ENCODE measurements at places on chromosomes 2 and 18.

DNA sequence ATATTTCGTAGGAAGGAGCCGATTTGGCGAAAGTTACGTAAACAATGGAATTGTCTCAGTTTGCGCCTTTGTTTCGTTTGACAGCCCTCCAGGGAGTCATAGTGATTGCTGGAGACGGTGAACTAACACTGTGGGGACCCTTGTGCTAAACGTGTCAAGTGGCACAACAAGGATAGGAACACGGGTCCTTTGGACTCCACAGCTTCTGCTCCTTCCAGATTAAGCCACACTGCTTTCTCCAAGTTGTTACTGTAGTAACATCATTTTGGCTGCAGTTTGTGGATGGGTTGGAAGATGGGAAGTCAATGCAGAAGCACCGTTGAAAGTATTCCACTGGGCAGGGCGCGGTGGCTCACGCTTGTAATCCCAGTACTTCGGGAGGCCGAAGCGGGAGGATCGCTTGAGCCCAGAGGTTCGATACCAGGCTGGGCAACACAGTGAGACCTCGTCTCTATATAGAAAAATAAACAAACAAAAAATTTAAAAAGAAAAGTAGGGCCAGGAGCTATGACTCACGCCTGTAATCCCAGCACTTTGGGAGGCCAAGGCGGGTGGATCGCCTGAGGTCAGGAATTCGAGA, 636 bp upstream of the IMMT start:
- DNase-seq = no peak

DNA sequence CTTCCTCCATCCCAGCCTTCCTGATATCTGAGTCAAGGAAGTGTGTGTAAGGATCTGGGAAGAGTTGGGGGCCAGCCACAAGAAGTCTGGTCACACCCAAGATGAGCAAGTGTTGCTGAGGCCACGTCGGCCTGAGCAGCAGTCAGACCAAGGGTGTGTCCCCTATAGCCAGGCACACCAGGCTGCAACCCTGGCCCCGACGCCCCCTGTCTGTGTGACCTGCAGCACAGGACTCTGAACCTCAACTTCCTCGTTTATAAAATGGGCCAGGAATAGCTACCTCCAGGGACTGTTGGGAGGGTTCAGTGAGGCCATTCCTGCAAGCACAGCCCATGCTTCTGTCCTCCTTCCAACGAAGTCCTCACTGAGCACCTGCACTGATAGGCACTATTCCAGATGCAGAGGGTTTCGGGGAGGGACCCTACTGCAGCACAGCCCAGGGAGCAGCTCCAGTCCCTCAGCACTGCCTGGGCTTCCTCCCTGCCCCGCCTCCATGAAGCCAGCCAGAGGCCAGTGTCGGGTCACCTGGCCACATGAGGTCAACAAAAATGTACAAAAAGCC, 13.3 kb downstream of the LIMS2 start:
- DNase-seq = no peak

DNA sequence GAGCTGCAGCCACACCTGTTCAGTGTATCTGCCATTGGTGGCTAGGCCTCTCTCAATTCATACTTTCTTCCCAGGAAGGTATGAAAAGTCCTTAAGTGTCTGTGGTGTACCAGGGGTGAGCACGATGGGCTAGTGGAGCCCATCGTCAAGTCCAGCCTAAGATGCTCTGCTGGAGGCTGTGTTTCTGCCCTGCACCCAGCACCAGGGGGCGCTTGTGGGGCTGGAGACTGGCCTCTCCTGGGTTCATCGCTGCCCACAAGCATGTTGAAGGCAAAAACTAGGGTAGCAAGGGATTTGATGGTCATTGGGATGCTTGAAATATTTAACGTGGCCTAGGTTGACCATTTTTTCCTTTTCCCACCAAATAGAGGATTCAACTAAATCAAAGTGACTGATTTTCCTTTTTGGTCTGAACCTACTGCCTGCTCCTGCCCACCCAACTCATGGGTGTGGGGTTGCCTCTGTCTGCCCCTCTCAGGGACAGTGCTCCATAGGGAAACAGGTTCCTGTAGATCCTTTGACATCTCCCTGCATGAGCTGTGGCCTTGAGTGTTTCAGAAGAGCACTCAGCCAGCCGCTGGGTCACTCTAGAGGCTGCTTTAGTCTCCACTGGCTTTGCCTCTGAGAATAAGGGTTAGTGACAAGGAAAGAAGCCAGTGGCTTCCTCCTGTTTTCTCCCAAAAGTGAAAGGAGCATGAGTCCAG, 59.0 kb downstream of the TPGS2 start:
- no peak for DNase-seq

DNA sequence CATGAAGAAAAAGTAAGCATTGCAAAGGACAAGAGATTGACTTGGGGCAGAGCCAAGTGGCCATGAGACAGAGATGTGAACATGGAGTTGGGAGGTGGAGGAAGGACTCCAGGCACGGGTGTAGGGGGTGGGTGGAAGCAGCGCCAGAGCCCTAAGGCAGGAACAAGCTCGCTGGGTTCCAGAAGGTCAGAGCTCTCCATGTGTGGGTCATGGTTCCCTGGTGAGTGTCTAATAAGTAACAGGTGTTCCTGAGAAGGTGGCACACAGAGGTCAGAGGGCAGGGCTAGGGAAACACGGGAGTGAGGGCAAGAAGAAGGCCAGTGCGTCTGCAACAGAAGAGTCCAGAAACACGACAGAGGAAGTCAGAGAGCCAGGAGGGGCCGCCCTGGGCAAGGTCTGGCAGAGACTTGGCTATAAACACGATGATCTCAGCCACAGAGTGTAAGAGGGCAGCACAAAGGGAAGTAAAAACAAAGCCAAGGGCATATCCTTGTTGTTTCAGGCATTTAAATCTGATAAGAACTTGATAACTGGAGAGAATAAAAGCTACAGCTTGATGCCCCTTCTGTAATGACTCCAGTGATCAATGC, 260.8 kb downstream of the TGIF1 start:
- peak; percentile 28 for DNase-seq

GRCh38 chr2:19900931-19901441, 797 bp downstream of the TTC32 start:
- no peak for DNase-seq

DNA sequence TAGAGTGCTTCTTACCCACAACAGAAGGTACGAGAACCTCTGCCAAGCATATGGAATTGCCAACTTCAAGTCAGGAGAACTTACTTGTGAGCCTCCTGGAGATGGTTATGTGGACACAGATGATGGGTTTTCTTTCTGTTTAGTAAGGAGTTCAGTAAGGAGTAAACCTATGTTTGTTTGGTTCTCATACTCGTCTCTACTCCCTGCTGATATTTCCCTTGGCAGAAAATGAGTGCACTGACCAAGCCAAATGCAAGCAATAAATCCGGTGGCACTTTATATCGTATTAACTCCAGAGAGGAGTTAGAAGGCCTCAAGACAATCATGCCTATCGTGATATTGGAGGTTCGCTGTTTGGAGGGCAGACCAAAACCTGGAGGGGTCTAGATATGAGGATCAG, 83.2 kb upstream of the CYP1B1 start:
- DNase-seq = no peak

Measured in PC-3 (cell line).